ENCODE measurements at places on chromosomes 13 and 19.

DNA sequence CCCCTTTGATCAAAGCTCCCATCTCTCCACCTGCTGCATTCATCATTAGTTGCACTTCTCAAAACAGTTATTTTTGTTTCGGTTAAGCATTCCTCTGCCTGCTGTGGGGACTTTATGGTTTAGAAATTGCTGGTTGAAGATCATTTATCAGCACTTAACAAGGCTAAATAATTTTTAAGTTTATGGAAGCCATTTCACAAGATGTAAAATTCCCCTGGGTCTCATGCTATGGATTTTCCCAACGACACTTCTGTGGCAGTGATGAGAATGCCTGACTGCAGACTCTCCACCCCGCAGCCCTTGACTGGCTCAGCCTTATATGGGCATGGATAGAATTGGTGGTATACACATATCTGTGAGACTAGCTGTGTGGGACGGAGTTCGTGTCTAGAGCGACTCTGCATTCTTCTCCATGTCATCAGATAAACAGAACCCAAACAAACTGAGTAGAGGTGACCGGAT, 52.8 kb downstream of the COL4A2 start:
- DNase-seq = no peak

- DNase-seq = peak; percentile 28
Observed at GRCh38 chr13:38686577-38687245, at the start of gene FREM2. Gene FREM2 (plus strand): TSS chr13:38687077. CDS start chr13:38687345, 268 bp downstream.

- no peak for DNase-seq
Observed at GRCh38 chr13:26538363-26539317, 18.8 kb upstream of the WASF3 start.

DNA sequence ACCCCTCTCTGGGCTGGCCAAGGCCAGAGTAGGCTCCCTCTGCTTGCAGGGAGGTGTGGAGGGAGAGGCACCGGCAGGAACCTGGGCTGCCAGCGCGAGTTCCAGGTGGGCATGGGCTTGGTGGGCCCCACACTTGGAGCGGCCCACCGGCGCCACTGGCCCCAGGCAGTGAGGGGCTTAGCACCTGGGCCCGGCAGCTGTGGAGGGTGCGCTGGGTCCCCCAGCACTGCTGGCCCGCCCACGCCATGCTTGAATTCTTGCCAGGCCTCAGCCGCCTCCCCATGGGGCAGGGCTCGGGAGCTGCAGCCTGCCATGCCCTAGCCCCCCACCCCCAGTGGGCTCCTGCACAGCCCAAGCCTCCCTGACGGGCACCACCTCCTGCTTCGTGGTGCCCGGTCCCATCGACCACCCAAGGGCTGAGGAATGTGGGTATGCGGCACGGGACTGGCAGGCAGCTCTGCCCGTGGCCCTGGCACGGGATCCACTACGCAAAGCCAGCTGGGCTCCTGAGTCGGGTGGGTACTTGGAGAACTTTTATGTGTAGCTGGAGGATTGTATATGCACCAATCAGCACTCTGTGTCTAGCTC, 1648.0 kb downstream of the OLFM4 start:
- no peak for DNase-seq

DNA sequence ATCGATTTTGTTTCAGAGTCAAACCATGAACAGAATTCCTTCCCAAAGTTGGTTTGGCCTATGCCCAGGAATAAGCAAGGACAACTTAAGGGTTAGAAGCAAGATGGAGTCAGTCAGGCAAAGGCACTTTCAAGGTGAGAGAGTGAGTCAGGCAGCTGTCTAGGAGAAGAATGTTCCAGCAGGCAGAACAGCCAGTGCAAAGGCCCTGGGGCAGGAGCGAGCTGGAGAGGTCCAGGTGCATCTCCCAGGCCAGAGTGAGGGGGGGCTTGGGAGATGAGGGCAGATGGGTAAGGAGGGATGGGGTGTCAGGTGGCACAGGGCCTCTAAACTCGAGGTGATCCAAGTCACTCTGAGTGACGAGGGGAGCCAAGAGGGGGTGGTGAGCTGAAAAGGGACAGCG, 9.2 kb upstream of the GRWD1 start:
- no peak for DNase-seq

DNA sequence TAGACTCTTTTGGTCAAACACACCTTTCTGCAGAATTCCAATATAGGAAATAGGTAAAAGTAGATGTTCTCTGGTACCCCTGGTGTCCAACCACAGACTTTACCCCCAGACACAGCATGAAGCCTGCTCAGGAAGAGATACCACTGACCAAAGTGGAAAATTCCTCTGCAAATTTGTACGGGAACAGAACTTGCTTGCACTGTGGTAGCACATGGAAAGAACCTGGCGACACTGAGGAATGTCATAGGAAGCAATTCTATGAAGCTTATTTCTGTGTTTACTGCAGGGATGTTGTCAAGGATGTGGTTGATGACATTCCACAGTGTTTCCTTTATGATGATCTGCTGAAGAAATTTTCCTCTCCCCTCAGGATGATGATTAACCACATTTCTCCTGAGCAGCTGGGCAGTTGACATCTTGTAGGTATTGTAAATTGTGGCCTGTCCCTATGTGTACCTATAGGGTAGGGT, 48.9 kb upstream of the TNFSF11 start:
- DNase-seq = no peak

DNA sequence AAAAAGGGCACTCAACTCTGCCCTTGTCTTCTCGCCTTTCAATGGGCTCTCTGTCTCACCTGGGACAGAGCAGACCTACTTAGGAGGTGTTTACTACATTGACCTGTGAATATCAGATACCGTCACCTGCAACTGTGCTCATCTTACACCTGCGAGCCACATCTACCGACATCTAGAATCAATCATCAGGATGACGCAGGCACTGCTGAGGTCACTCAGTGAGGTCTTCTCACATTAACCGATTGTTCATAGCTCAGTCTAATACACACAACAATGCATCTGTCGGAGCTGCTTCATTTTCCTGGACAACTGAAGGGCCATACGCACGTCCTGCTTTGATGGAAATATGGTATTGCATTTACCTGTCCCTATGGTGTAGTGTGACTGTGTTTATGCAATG, 211.9 kb downstream of the FGF9 start:
- DNase-seq = no peak

GRCh38 chr13:102788683-102789082, 10.1 kb downstream of the POGLUT2 start:
- no peak for DNase-seq

GRCh38 chr19:44636439-44637389, 7.0 kb upstream of the PVR start:
- no peak for DNase-seq

DNA sequence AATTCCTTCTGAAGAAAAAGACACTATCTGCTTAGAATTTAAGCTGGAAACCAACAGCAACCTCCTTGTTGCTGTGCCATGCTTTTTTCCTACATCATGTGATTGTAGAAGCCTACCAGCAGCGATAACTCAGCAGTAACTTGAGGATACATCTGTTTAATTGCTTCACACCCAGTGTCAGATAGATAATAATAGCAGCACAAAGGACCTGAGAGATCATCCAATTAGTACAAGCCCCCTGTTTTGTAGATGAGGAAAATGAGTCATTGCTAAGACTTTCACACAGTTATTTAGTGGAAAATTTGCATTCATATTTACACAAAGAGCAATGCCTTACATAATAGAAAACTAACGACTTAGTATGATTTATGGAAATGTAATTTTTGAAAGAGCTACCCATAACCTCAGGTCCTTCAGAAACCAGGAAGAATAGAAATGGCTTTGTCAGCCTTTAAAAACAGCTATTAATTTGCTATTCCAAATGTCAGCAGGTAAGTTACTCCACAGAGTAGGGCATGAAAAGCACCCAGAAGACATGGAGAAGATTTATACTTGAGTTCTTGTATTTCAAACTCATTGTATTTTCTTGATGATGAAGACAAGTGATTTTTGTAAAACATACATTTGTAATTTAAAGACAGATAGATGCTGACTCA, 93.7 kb upstream of the SGCG start:
- no peak for DNase-seq

Measured in DMS79 treated with DMSO at 0.1 percent for 48 hours (cell line).